Liver (tissue), 10 donors: ENCODE measurements at places on chromosomes 5 and 9.

DNA sequence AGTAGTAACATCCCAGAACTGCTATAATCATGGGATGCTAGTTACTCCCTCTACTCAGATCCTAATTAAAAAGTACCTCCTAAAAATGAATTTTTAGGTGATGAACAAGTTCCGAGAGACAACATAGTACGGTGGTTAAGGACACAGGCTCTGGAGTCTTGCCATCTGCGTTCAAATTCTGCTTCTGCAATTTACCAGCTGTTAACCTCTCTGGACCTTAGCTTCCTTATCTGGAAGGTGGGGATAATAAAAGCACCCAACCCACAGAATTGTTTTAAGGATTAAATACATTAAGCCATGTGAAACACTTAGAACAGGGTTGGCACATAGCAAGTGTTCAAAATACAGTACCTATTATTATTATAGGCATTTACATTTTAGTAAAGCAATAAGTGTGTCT lies 77.5 kb upstream of the XPA start:
- no peak for DNase-seq

DNA sequence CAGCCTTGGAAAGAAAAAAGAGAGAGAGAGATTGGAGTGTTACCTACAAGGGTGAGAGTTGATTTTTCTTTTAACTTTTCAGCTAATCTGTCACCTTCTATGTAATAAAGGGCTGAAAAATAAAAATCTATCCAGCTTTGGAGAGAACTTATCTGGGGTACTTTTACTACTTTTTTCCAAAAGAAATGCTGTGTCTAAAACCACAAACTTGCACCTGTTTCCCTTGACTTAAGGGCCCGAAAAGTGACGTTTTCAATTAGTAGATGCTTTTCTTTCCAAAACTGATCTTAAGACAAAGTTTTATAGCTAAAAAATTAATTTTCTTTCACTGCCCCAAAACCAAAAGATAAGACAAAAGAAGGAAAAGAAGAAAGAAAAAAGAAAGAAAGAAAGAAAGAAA lies 48.8 kb downstream of the SMIM23 start:
- no peak for DNase-seq

- DNase-seq, result no peak
Observed at GRCh38 chr5:78108564-78108963, 185.9 kb downstream of the AP3B1 start.

DNA sequence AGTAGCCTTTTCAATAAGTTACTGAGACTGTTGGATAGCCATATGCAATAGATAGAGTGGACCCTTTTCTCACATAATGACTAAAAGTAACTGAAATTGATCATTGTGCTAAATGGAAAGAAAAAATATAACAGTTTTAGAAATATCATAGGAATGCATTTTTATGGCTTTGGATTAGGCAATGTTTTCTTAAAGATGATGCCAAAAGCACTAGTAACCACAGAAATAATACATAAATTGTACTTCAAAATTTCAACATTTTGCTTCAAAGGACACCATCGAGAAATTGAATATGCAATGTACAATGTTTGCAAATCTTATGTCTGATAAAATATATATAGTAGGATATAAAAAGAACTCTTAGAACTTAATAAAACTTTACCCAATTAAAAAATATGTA lies 1267.5 kb upstream of the CDH9 start:
- DNase-seq, result no peak

- DNase-seq, result no peak
Observed at GRCh38 chr5:42812620-42813019, 928 bp upstream of the SELENOP start.
